Mesothelial cell of epicardium (in vitro differentiated cells): ENCODE measurements at places on chromosomes 13 and 19. TPM values are rescaled to one million over a fixed set of nuclear protein-coding genes. Genes with fewer than 3 reads are reported as not detected.

Gene GPR183
- 0.14 to 0.25 TPM (median 0.16 TPM) in 3 replicates for total RNA-seq

Gene BST2
- total RNA-seq = 326 to 362 TPM (median 360 TPM) in 3 replicates

Gene CYP4F11
- total RNA-seq = not detected in 3 replicates

Gene PPAN
- 53.2 to 64.2 TPM (median 62.1 TPM) in 3 replicates for total RNA-seq

DNA sequence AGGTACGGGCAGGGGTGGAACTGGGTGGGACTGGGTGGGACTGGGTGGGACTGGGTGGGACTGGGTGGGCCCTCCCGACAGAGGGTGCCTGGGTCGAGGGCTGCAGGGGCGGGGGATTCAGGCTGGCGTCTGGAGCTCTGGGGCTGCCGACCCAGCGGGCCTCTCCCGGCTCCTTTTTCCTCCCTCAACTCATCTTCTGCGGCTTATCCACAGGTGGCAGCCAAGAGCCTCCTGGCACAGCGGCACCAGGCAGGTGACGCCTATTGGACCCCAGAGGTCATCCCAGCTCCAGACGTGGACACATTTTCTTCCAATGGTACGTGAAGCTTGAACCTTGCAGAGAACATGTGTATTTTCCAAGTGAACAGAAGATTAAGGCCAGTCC, 533 bp downstream of the ZNF544 start:
- no peak for DNase-seq

GRCh38 chr13:50700664-50701305, 142.7 kb downstream of the DLEU7 start:
- no peak for DNase-seq

GRCh38 chr19:19445911-19446361, 40.5 kb downstream of the GATAD2A start:
- DNase-seq = no peak

DNA sequence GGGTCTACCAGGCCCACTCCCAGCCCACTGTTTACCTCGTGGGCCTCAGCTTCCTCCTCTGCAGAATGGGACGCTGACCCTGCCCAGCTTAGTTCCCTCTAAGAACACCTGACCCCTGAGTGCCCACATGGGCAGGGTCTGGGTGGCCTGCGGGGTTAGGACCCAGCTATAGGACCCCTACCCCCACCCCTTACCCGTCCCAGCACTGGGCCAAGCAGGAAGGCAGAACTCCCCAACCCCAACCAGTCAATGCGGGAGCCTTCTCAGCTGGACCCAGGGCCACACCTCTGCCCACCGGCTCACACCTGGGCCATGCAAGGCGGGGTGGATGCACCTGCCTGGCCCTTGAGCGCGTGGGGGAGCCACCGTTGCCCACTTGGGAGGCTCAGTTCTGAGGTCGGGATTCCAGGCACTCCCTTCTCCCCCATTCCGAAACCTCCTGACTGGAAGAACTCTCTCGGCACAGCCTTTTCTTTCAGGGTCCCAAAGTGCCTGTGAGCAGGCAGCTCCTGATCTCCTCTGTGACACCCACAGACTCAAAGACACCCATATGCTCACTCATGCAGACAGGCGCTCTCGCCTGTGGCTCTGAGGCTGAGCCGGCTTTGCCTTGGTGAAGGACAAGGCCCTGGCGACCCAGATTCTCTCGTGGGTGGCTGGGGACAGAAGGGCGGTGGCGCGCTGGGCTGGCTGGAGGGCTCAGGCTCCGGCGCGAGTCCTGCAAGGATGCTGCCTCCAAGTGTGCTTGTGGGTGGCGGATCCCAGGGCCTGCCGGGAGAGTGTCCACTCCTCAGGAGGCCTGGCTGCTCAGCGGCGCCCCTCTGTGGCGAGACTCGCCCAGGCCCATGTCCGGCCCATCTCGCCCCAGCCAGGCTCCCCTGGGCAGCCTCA, 27.9 kb upstream of the PARP4 start:
- DNase-seq = no peak

DNA sequence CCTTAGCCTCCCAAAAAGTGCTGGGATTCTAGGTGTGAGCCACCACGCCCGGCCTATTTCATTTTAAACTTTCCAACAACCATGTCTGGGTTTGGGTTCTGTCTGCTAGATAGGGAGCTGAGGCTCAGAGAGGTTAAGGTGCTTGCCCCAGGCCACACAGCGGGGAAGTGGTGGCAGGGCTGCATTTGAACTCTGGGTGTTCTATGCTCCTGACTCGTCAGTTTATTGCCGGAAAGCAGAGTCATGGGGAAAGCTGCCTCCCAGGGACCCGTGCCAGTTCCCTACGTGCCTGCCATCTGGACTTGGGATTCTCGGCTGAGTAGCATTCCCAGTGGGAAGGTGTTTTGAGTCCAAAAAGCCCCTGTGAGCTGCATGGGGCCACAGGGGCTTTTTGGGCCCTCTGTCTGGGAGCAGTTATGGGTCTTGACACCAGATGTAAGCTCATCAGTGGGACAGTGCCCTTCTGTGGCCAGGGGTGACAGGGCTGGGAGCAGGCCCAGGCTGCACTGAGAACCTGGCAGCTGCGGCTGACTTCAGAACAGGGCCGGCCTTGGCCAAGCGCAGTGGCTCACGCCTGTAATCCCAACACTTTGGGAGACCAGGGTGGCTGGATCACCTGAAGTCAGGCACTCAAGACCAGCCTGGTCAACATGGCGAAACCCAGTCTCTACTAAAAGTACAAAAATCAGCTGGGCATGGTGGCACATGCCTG, 10.9 kb downstream of the RFX1 start:
- no peak for DNase-seq

GRCh38 chr19:1063030-1063908, 3.7 kb upstream of the ARHGAP45 start:
- no peak for DNase-seq

DNA sequence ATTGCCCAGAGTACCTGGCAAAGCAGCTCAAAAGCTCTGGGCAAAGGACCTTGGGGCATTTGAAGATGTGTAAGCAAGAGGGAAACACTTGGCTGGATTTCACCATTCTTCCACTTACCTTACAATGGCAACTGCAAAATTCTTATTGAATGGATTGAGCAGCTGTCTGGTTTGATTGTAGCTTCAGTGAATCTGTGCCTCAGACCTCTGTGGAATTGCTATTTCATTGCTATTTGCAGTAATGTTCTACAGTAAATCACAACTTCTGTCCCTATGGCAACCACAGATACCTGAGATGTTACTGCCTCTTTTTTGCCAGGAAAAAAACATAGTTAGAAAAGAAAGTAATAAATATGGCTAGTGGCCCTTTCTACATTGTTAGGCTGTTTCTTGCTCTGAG, 519.5 kb downstream of the SUCLA2 start:
- no peak for DNase-seq

- DNase-seq = no peak
Measured at GRCh38 chr19:16268676-16269319, 55.8 kb upstream of the KLF2 start.

GRCh38 chr19:57075801-57076492, 43.8 kb upstream of the USP29 start:
- no peak for DNase-seq
